Activated CD4-positive, alpha-beta T cell treated with anti-CD3 and anti-CD28 coated beads, Interleukin-2, amount 50 U/mL, for 48 hours (primary cell): ENCODE measurements at places on chromosomes 5 and 9.

DNA sequence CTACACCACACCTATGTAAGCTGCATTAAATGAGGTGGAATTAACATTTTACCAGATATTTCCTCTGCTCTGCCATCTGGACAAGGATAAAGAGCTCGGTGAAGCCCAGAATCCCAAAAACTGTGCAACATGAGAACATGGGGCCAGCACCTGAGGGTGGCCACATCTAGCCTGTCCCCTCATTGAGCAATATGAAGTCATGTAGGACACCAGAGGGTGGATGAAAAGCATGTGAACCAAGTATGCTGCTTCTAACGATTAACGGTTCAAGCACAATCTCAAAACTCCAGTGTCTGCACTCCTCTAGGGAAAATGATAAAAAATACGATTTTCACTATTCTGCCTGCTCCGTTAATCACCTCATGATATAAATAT lies 545.8 kb downstream of the EBF1 start:
- DNase-seq = no peak

DNA sequence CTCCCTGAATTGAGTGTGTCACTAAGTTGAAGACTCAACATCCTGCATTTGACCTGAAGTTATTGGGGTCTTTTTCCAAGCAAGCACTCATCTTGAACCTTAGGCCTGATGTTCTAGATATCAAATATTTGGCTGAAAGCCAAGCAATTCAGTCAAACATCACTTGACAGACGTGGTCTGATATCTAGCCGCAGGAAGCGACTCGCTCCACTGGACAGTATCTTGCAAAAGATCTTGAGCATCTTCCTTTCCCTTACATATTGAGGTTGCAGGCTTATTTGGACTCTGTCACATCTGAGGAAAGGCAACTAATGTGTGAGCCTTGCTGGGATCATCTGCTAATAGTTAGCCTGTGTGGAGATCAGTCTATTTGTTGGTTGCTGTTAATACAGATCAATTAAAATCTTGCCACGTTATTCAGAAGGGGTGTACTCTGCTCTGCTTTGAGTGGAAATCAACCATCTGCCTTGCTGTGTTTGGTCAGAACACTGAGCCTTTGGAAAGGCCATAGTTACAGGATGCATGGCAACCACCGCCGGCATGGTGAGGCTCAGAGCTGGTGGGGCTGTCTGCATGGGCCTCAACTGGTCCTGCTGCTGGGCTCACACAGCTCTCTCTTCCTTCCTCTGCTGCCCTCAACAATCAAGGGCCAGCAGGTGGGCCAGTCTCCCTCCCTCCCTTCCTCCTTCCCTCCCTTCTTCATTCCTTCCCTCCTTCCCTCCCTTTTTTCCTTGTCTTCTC lies 166.9 kb upstream of the KLF9 start:
- no peak for DNase-seq

- no peak for DNase-seq
These were observed 631.8 kb downstream of the GABRG2 start for GRCh38 chr5:162699361-162699760.

- no peak for DNase-seq
These were observed 69.7 kb downstream of the GRAMD2B start for GRCh38 chr5:126492939-126493338.

GRCh38 chr5:119694284-119694683 lies 64.9 kb downstream of the FAM170A start:
- no peak for DNase-seq
